ENCODE measurements at places on chromosomes 16 and 17.

- DNase-seq: no peak
Observed at GRCh38 chr17:55466671-55467070, 44.6 kb downstream of the SMIM36 start.

GRCh38 chr16:88810166-88810911, 1.4 kb downstream of the APRT start:
- no peak for DNase-seq

DNA sequence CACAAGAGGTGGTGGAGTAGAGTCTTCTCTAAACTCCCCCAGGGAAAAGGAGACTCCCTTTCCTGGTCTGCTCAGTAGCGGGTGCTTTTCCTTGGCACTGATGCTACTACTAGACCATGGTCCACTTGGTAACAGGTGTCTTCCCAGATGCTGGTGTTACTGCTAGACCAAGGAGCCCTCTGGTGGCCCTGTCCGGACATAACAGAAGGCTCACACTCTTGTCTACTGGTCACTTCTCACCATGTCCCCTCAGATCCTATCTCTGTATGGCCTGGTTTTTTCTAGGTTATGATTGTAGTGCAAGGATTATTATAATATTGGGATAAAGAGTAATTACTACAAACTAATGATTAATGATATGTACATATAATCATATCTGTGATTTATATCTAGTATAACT, 49.7 kb upstream of the ARL4D start:
- no peak for DNase-seq

- DNase-seq: no peak
Observed at GRCh38 chr17:28112606-28113005, 70.1 kb downstream of the NLK start.

- no peak for DNase-seq
Observed at GRCh38 chr16:81455720-81456494, 11.3 kb downstream of the CMIP start.

Measured in stimulated activated CD8-positive, alpha-beta memory T cell treated with anti-CD3 and anti-CD28 coated beads, Interleukin-4, amount 100 ng/mL, for 24 hours (primary cell).